ENCODE measurements at places on chromosomes 1 and 21.

GRCh38 chr1:90295534-90295933 is 300.6 kb downstream of the ZNF326 start:
- no peak for DNase-seq

DNA sequence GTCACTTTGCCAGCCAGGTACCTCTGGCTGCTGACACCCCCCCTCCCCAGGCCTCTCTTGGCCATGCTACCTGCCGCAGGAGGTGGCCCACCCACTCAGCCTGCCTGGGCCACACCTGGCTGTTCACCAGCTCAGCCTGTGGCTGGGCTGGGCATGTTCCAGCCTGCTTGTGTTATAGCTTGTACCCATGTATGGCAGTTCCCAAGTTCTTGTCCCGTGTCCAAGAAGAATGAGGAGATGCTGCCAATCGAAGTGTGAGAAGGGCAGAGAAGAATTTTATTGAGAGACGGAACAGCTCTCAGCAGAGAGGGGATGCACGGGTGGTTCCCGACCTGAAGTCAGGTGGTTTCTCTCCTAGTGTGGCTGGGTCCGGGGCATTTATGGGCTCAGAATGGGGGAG is 3.9 kb upstream of the MMEL1 start:
- no peak for DNase-seq

GRCh38 chr1:51920130-51920529 is 41.6 kb upstream of the NRDC start:
- DNase-seq = no peak

DNA sequence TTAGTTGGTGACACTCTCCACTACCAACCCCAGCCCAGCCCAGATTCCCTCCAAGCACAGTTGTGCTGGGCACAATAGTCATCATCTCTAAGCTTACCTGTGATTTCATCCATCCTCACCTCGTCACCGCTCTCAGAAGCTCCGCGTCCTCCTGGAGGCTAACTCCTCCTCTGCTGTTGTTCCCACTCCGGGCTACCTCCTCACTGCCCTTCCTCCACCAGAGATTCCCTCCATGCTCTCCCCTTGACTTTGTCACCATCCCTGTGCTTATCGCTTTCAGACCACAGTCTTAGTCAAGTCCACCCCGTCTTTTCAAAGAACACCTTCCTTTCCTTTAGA is 47.0 kb upstream of the KIF26B start:
- no peak for DNase-seq

GRCh38 chr1:161915978-161916377 is 107.7 kb downstream of the OLFML2B start:
- no peak for DNase-seq

GRCh38 chr1:47561523-47562007 is 123.7 kb downstream of the FOXD2 start:
- no peak for DNase-seq

GRCh38 chr1:33043267-33044092 is 6.8 kb upstream of the AK2 start:
- no peak for DNase-seq

GRCh38 chr1:119987686-119988085 is 81.8 kb downstream of the NOTCH2 start:
- no peak for DNase-seq

DNA sequence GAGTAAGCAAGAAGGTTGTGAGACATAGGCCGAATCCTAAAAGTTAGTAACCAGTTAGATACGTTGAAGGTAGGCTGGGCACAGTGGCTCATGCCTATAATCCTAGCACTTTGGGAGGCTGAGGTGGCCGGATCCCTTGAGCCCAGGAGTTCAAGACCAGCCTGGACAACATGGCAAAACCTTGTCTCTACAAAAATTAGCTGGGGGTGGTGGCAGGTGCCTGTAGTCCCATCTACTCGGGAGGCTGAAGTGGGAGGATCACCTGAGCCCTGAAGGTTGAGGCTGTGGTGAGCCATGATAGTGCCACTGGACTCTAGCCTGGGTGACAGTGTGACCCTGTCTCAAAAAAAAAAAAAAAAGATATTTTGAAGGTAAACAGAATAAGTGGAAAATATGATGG is 1.5 kb upstream of the PARP1 start:
- DNase-seq = no peak

DNA sequence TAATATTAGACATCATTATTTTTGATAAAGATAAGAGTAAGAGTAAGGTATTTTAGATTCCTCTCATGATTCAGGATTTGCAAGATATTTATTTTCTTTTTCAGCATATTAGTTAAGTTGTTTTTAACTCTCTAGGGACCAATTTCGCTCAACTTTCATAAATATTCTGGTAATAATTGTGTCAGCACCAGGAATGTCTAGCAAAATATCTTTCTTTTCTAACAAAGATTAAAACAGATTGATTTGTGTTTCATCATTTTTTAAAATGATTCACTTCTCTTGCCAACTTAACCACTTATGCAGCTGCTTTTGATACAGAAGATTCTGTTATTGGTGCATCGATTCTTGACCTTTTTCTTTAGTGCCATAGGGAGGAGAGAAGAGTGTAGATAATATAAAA is 172.8 kb upstream of the PTGFR start:
- DNase-seq = no peak

GRCh38 chr1:194341587-194341986 is 1155.2 kb upstream of the B3GALT2 start:
- DNase-seq = no peak

- DNase-seq = no peak
These were observed 199.3 kb downstream of the TTLL7 start for GRCh38 chr1:83799594-83799993.

- no peak for DNase-seq
These were observed 26.0 kb downstream of the FMO3 start for GRCh38 chr1:171116676-171117075.

GRCh38 chr1:31931593-31932225 is 6.5 kb downstream of the PTP4A2 start:
- no peak for DNase-seq

GRCh38 chr1:15214527-15214926 is 32.5 kb upstream of the FHAD1 start:
- no peak for DNase-seq

- DNase-seq = peak; percentile 92
These were observed 2.1 kb downstream of the ARHGEF2 start for GRCh38 chr1:155976062-155976912.

DNA sequence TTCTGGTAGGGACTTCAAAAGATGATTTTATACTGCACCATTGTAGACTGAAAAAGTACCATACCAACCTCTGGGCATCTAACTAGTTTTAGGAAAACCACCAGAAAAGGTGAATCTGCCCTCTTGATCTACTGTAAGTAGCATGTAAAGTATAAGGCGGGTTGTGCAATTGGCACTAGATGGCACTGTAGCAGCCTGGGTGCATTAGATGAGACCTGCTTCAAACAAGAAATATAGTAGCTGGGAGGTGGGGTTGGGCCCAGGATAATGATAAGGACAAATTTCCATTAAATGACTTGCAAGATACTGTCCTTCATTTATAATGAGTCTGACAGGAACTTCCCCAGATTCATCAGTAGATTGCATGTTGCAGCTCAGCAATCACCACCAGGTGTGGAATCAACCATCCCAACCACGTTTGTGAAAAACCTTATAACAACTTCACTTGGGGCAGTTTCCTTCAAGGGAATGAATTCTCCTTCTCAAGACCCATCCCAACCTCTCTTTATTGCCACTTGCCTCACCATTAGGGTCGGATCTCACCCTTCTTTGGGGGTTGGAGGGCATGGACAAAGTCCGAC is 37.3 kb upstream of the IL10 start:
- DNase-seq = no peak

- peak; percentile 30 for DNase-seq
These were observed 6.1 kb downstream of the ATAD3A start for GRCh38 chr1:1517973-1518620.

DNA sequence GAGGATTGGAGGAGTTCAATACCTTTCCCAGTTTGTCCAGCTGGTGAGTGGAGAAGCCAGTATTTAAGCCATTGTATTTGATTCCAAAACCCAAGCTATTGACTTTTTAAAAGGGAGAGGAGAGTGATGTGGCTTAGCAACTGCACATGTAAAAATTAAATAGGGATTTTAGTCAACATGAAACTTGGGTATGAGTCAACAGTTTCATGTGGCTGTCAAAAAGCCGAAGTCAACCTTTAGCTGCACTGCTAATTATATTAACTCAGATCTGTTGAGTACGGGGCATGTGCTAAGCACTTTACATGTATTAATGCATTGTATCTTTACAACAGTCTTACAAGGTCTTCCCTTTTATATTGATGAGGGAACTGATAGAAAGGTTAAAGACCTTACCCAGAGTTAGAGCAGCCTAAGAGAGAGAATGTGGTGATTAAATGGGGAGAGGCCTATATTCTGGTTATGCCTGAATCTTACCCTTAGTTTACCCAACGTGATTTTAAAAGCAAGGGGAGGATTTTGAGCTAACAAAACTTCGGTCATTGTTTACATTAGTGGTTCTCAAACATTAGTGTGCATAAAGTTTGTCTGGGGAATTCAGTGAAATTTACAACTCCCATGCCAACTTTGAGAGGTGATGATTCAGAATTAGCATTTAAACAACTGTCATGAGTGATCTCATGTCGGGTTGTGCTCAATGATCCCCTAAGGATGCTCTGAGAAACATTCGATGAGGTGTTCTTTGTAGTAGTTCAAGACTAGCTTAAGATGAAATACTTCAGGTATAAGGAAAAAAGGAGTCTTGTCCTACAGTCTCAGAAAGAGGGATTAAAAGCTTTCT is 6.9 kb upstream of the SLC35F3 start:
- no peak for DNase-seq

DNA sequence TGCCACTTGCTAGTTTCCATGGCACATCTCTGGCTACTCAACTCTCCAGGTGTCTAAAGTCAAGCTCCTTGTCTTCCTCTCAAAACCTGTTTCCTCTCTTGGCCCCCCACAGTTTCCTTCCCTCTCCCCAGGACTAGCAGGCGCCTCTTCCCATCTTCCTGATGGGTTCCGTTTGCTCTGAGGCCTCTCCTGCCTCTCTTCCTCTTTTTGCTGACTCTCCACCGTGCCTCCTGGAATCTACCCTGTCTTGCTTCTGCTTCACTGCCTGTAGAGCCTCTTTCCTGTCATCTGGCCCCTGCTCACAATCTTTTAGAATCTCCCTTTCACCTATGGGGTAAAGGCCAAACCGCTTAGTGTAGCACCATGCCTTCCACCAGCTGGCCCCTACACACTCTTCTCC is 21.8 kb upstream of the LHX4 start:
- no peak for DNase-seq

GRCh38 chr1:108100148-108100547 is 100.0 kb downstream of the SLC25A24 start:
- DNase-seq = no peak

DNA sequence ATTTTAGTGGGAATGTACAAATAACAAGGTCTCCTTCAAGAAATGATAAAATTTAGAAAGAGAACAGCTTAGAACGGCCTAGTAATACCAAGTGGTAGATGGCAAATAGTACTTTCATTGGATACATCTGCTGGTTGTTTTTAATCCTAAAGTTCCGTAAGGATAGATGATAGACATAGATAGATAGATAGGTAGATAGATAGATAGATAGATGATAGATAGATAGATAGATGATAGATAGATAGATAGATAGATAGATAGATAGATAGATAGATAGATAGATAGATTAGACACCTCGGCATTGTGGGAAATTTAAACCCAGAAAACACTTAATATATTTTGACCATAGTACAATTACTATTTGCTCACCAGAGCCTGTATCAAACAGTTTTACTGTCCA is 288.5 kb downstream of the TPR start:
- no peak for DNase-seq

- peak; percentile 17 for DNase-seq
These were observed 40.6 kb upstream of the LBR start for GRCh38 chr1:225468270-225469020.

DNA sequence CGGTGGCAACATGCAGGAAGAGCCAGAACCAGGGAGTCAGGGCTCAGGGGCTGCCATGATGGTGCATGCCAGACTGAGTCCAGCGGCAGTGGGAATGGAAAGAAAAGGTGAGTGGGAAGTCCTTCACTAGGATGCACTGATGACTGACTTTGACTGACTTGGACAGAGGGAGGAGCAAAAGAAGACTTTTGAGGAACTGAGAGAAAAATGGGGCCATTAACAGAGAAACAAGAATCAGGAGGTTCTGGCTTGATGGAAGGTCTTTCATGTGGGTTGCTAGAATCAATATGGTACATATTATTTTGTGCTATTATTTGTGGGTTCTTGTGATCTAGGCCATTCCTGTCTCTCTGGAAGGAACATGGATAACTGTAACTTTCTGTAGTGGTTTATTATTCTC is 454.6 kb upstream of the PROX1 start:
- DNase-seq = no peak
